SJCRH30 (cell line): ENCODE measurements at places on chromosomes 2 and 18. TPM values are rescaled to one million over a fixed set of nuclear protein-coding genes. Genes with fewer than 3 reads are reported as not detected.

DNA sequence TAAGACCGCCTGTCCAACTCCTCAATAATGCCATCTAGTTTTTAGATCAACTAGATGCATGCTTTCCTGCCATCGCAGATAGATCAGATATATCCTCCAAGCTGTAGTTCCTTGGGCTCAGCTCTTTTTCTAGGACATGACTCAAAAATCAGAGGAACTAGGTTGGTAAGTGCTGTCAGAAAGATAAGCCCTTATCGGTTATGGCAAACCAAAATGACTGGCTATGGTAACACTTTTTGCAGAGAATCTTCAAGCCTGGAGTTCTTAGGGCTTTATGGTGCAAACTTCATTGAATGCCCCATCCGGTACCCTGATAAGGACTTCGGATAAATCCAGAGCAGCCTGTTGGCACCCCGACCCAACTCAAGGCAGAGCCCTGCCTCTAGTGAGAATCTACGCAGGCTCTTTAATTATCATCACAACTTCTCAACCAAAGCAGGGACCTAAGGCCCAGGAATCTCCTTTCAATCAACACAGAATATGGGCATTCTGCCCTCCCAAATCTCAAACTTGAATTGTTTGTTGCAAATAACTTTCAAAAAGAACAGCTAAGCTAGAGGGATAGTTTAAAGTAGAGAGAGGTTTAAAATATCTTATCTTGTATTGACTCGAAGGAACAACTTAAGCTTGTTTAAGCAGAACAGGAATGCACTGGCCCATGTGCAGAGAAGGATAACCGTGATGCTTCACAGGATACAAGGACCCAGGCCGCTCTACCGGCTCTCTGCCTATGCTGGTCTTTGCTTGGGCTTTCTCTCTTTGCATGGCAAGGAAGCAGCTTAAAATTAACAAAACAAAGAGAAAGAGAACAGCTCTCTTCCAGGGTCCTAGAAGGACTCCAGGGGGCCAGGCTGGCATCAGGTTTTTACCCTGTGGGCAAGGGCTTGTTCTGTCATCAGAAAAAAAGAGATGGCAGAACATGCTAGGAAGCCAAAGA is 3.4 kb upstream of the CYP1B1 start:
- DNase-seq = no peak

DNA sequence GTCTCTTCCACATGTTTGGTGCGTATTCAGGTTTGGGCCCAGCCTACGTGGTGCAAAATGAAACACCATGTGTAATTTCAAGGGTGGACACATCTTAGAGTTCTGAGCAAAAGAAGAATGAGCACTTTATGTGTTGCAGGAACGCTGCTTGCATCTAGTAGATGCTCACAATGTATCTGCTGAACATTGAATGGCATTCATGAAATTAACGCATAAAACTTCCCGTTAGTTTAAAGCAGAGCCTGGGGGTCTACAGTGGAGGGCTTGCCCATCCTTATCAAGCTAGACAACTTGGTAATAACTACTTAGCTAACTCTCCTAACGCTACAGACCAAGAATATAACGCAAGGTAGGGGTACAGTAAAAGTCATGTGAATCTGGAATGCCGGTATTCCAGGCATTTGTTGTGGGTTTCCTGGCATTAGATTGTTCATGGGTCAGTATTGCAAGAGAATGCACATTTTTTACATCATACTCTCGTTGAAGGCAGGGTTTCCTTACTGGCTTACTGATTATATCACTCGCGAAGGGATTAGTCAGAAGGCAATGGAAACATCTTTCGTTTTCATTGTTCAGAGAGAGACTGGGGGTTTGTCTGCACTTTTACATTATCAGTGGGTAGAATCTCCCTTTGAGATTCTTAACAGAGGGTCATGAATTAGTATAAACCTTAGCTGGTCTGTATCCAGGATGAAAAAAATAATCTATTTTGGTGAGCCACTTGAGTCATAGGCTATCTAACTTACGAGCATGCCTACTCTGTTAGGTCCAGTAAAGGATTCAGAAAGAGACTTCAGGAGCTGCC is 229.5 kb upstream of the EPAS1 start:
- DNase-seq = no peak

The LIMS4 gene
- 1.5 and 2.0 TPM in 2 replicates for total RNA-seq

DNA sequence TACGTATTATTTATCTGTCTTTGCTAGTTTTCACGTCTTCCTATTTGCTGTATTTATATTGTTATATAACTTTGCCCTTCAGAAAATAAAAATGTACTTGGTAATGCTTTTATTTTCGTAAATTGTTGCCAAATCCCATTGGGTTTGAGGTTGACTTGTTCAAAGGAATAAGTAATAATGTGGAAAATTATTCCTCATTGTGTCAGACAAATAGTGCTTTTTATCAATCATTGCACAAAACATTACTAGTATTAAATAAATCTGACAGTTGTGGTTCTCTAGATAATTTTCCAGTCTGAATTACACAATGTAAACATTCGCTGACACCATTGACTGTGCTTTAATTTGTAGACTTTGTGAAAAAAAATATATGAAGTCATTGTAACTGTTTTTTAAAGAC is 798.3 kb upstream of the TMEFF2 start:
- no peak for DNase-seq

- DNase-seq = peak; percentile 27
These were observed 447.6 kb upstream of the POU3F3 start for GRCh38 chr2:104406261-104406726.

The TM4SF20 gene
- not detected in 2 replicates for total RNA-seq

The PROC gene
- total RNA-seq = not detected in 2 replicates

DNA sequence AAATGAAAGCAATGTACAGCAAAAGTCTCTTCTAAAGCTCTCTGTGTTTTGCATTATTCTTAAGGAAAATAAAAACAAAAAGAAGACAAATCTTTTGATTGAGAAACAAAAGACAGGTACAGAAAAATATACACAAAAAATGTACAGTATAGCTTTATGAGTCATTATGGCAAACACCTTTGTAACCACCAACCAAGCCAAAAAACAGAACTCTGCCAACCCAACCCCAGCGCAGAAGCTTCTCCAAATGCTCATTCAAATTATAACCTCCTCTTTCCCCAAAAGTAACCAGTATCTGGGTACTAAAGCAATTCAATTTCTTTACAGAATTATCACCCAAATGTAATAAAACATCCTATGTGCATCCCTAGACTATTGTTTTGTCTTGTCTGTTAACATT is 255.9 kb upstream of the STON1 start:
- DNase-seq = no peak

- no peak for DNase-seq
These were observed 15.1 kb downstream of the DOCK10 start for GRCh38 chr2:225027061-225027762.

GRCh38 chr2:113251118-113251517 is 27.6 kb downstream of the PAX8 start:
- no peak for DNase-seq

The DNAH7 gene
- 0.20 and 0.32 TPM in 2 replicates for total RNA-seq

GRCh38 chr2:105410554-105410953 is 11.7 kb upstream of the FHL2 start:
- no peak for DNase-seq

The FBXO36 gene
- total RNA-seq = 0.08 and 0.13 TPM in 2 replicates

DNA sequence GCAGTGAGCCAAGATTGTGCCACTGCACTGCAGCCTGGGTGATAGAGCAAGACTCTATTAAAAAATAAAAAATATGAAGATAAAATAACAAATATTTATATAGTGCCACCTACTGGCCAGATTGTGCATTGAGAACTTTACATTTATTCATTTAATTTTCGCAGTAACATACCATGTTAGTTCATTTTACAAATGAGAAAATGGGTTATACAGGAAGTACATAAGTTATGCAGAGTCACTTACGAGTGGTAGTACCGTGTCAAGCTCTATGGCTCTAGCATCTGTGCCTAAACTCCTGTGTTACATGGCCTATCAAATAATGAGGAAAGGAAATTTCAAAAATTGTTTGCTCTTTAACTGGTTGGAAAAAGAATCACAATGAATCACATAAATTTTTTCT is 27.9 kb downstream of the RIF1 start:
- no peak for DNase-seq

GRCh38 chr2:233082222-233082930 is 22.2 kb downstream of the INPP5D start:
- DNase-seq = no peak

DNA sequence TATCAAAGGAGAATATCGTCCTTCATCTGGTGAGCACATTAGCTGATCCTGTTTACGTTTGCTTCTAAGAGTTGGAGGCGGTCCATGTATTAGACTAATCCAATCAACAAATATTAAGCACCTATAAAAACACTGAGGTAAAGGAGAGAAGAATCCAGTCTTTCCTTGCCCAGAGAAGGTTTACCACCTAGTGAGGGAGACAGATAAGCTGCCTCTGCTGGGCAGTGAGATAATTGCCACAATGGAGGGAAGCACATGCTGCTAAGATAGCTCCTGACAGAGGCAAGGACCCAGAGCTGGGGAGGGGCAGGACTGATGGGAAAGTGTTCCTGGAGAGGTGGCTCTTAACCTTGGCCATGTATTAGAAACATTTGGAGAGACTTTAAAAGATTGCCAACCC is 36.7 kb upstream of the ST8SIA5 start:
- DNase-seq = no peak

The MEIS1 gene
- 14.3 and 14.7 TPM in 2 replicates for total RNA-seq

The METTL5 gene
- total RNA-seq = 40.5 and 41.2 TPM in 2 replicates

The C2orf15 gene
- 0.24 and 0.25 TPM in 2 replicates for total RNA-seq

The DLX1 gene
- total RNA-seq = 13.5 and 14.9 TPM in 2 replicates

- peak; percentile 99 for DNase-seq
These were observed 15.1 kb downstream of the SH2D6 start for GRCh38 chr2:85433511-85434089.
